Activated CD8-positive, alpha-beta memory T cell treated with anti-CD3 and anti-CD28 coated beads for 24 hours (primary cell): ENCODE measurements at places on chromosomes 13 and 19.

DNA sequence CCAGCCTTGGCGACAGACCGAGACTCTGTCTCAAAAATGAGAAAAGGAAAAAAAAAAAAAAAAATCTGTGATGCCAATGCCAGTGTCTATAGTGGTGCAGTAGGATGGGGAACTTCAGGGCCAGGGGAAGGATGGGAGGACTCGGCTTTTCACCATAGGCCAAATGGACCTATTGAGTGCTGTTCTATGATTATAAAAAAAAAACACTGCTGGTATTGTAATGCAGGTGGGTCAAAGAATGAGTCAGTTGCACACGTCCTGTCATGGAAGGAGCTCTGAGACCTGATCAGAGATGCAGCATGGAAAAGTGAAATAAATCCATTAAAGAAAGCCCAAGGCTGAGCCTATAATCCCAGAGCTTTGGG lies 7.0 kb downstream of the DNAJB1 start:
- DNase-seq: no peak

DNA sequence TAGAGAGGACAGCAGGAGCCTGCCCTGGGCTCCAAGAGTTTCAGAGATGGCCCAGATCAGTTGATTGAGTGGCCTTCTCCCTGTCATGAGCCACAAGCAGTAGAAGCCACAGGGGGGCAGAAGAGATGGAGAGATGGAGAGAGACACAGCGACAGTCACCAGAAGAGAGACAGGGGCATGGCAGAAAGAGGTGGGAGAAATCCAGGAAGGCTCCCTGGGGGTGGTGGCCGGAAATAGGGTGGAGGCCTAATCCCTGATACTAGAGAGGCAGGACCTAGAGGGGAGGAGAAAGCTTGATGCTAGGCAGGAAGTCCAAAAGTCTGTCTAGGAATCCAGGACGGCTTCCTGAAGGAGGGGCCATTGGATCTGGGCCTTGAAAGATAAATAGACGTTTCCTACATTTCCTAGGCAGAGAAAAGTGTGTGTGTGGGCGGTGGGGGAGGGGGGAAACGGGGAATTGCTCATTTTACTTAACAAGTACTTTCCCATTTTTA lies 9.6 kb upstream of the TPM4 start:
- no peak for DNase-seq

GRCh38 chr13:101695870-101696516 lies 243.5 kb downstream of the ITGBL1 start:
- DNase-seq: no peak

GRCh38 chr19:15138427-15138826 lies 31.2 kb downstream of the SYDE1 start:
- no peak for DNase-seq

GRCh38 chr13:97875911-97876310 lies 77.6 kb upstream of the IPO5 start:
- no peak for DNase-seq

- DNase-seq: no peak
Observed at GRCh38 chr13:39516096-39516495, 86.9 kb downstream of the LHFPL6 start.

GRCh38 chr19:14369399-14370168 lies 11.7 kb upstream of the ADGRE5 start:
- peak; percentile 89 for DNase-seq

DNA sequence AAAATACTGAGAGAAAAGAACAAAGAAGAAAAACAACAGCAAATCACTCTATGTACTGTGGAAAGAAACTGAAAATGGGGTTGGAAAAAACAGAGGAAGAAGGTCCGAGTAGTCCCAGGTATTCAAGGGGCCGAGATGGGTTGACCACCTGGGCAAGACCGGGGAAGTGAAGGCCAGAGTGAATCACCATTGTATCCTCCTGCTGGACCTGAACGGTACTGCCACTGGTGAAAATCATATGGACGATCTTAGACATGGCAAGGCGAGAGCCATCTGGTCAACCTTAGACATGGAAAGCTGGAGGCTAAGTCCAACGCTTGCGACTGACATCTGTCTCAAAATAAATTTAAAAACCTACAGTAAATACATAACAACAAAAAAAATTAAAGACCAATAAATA lies 44.4 kb upstream of the ZNF91 start:
- DNase-seq: no peak

GRCh38 chr13:22662771-22663170 lies 518.0 kb upstream of the SGCG start:
- DNase-seq: no peak

DNA sequence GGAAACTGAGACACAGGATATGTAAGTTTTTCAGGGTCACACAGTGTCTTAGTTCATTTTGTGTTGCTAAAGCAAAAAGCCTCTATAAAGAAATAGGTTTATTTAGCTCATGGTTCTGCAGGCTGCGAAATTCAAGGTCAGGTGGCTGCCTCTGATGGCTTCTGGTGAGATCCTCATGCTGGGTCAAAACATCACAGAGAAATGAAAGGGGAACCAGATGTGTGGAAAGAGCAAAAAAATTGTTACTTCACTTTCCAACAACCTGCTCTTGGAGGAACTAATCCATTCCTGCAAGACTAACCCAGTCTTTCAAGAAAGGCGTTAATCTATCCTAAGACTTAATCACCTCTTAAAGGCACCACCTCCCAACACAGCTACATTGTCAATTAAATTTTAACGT lies 64.2 kb upstream of the UBL3 start:
- DNase-seq: no peak

GRCh38 chr13:64617231-64617630 lies 2612.9 kb downstream of the PCDH9 start:
- DNase-seq: no peak

- no peak for DNase-seq
Observed at GRCh38 chr13:101434486-101434885, 18.0 kb upstream of the ITGBL1 start.

DNA sequence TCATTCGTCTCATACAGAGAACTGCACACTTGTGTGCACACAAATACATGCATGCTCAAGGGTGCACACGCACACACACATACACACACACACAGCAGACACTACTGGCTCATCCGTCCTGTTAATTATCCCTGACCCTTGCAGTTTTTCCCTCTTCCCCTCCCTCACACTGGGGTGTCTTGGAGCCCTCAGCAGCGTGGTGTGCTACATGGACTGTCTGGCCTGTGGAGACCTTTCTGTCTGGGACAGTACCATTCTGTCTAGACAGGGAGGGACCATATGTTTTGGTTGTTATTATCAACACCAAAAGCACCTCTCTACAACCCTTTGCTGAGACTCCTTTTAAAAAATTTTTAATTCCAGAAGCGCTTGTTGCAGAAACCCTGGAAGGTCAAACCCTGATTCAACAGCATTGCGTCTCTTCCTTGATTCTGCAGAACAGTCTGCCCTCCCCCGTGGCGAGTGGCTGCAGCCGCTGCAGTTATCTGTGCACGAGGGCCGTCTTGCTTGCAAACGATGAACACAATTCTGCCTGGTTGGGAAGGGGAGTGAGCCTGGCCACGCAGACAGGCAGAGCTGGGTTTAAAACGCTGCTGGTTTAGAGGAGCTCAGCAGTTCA lies 374.0 kb downstream of the IRS2 start:
- no peak for DNase-seq

GRCh38 chr13:38957794-38958592 lies 32.6 kb downstream of the STOML3 start:
- no peak for DNase-seq

GRCh38 chr13:105035092-105035491 lies 1500.4 kb downstream of the EFNB2 start:
- DNase-seq: no peak

GRCh38 chr19:54302257-54302656 lies 10.7 kb downstream of the LILRA5 start:
- DNase-seq: no peak

GRCh38 chr13:40984668-40985366 lies 34.3 kb downstream of the ELF1 start:
- no peak for DNase-seq

GRCh38 chr13:30763786-30764413 lies 28.6 kb downstream of the ALOX5AP start:
- no peak for DNase-seq

- no peak for DNase-seq
Observed at GRCh38 chr13:23443878-23444277, 10.4 kb upstream of the SACS start.
